ENCODE measurements at places on chromosomes 6 and 20.

GRCh38 chr6:120410586-120410985 is 923.7 kb downstream of the TBC1D32 start:
- DNase-seq = no peak

GRCh38 chr6:137224799-137225198 is 5.6 kb upstream of the IFNGR1 start:
- DNase-seq = no peak

DNA sequence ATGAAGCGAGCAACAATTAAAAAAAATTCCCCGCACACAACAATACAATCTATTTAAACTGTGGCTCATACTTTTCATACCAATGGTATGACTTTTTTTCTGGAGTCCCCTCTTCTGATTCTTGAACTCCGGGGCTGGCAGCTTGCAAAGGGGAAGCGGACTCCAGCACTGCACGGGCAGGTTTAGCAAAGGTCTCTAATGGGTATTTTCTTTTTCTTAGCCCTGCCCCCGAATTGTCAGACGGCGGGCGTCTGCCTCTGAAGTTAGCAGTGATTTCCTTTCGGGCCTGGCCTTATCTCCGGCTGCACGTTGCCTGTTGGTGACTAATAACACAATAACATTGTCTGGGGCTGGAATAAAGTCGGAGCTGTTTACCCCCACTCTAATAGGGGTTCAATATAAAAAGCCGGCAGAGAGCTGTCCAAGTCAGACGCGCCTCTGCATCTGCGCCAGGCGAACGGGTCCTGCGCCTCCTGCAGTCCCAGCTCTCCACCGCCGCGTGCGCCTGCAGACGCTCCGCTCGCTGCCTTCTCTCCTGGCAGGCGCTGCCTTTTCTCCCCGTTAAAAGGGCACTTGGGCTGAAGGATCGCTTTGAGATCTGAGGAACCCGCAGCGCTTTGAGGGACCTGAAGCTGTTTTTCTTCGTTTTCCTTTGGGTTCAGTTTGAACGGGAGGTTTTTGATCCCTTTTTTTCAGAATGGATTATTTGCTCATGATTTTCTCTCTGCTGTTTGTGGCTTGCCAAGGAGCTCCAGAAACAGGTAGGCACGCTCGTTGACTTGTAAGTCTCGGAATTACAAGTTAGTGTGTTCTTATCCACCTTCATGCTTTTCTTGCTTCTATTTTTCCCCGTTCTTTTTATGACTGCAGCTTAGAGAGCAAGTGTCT is at the start of gene EDN1:
Gene EDN1 (plus strand): TSS at position 429 of the 888 bp plus-strand sequence. CDS start 269 bp downstream, at position 698.
- DNase-seq = peak; percentile 70

DNA sequence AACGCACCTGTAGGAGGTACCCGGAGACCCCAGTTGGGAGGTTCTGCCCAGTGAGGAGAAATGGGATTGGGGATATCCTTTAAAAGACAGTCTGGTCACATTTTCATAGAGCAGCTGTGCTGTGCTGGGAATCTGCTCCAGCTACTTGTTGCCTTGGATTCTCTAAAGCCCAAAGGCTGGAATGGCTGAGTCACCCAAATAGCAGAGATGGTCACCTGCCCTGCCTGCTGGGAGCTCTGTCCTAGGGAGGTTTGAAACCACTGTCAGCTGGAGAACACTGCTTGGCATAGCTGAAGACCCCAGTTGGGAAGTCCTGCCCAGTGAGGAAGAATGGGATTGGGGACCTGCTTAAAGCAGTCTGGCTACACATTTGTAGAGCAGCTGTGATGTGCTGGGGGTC is 34.8 kb upstream of the TFB1M start:
- peak; percentile 38 for DNase-seq

DNA sequence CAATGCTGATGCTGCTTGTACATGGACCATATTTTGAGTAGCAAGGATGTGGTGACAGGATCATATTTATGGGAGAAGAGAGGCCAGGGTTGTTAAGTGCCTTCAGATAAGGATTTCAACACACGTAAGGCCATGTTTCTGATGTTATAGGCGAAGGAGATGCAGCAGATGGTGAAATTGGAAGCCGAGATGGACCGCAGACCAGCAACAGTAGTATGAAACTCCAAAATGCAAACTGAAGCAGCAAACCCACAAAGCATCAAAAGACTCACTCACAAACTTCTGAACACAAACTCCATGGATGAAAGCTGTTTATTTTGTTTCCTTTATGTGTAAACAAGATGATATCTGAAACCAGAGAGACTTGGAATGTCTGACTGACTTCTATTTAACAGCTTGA is 35.6 kb upstream of the LAMP5 start:
- no peak for DNase-seq

DNA sequence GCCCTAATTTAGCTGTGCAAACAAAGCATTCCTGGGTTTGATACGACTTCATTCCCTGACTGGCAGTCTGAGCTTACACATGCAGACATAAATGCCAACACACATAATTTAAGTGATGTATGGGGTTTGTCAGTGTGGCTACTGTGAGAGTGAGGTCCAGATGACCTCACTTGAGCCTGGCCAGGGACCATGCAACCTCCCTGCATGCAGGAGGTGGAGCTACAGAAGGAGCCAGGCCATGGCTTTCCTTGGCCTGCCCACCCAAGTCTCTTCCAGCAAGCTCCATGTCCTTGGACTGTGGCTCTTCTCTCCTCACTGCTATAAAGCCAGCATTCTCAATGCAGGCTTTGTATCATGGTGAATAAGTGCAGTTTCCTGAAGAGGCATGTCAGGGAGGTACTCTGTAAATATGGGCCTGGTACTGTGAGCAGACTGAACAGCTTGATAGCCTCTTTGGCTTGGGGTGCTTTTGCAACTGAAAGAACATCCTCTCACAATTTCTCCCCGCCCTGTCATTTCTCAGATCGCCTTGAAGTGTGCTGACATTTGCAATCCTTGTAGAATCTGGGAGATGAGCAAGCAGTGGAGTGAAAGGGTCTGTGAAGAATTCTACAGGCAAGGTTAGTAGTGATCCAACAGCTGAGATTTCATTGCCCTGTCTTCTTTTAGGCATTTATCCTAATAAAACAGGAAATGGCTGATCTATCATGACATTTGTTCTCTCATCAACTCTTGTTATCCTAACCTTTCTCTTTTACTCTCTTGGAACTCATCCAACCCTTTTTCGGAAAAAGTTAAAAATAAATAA is 69.2 kb downstream of the MTFR2 start:
- DNase-seq = peak; percentile 44

DNA sequence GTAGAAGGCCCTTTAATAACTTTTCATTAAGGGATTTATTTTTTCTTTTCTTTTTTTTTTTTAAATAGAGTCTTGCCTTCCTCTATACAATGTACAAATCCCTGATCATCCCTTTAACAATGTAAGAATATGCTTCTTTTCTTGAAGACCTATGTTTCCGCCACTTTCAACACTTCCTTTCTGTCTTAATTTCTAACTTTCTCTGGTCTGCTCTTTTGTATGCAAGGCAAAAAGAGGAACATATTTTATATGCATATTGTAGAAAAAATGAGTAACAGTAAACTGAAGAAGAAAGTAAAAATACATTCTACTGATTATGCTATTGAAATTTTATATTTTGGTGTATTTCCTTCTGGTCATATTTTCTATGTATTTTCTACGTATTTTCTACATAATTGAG is 484.7 kb downstream of the TFAP2B start:
- DNase-seq = no peak

DNA sequence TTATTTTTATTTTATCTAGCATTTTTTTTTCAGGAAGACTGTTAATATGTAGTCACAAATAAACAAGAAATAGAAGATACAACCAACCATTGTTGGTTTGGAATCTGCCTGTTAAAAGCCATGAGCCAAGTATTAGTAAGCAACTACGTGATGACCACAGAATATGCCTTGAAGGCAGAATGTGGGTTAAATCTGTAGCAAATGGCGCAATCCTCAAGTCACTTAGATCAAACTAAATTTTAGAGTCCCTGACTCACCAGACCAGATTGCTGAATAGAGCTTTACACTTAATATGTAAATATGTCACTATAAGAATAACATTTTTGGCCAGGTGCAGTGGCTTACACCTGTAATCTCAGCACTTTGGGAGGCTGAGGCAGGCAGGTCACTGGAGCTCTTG is 800.1 kb upstream of the CITED2 start:
- peak; percentile 97 for DNase-seq

GRCh38 chr6:15556711-15557110 is 106.1 kb downstream of the DTNBP1 start:
- DNase-seq = no peak

DNA sequence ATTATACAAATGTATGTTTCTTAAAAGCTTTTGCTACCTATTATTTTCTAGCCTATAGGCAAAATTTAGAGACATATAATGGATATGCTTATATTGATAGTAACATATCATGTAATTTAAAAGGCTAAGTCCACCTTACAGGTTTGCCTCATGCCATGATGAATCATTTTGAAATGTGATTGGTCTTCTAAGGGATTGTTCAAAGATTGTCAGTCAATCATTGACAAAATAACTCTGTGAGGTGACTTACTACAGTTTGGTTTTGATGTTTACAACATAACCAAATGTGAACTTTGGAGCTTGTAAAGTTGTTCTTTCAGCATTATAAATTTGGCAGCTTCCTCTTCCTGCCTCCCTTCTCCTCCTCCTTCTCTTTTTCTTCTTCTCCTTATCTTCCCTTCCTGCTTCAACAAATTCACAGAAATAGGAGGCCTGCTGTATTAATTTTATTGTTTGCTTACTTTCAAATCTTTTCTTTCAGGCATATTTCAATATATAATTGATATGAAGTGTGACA is 39.7 kb upstream of the ZFP64 start:
- no peak for DNase-seq

- no peak for DNase-seq
Observed at GRCh38 chr6:74554041-74554440, 651.8 kb downstream of the COL12A1 start.

- peak; percentile 17 for DNase-seq
Observed at GRCh38 chr6:37365791-37366190, 12.0 kb downstream of the RNF8 start.

DNA sequence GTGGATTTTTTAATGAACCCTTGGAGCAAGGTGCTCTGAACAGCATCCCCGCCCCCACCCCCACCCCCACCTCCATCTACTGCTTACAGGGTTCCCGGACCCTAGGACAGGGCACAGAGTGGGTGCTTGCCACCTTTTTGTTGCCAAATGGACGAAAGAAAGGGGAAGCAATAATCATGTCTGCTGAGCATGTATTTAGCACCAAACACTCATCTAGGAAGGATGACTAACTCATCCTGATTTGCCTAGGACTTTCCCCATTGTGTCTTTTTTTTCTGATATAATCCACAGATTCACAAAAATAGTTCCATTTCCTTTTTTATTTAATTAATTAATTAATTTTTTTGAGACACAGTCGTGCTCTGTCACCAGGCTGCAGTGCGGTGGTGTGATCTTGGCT is 1.2 kb upstream of the PLTP start:
- no peak for DNase-seq

DNA sequence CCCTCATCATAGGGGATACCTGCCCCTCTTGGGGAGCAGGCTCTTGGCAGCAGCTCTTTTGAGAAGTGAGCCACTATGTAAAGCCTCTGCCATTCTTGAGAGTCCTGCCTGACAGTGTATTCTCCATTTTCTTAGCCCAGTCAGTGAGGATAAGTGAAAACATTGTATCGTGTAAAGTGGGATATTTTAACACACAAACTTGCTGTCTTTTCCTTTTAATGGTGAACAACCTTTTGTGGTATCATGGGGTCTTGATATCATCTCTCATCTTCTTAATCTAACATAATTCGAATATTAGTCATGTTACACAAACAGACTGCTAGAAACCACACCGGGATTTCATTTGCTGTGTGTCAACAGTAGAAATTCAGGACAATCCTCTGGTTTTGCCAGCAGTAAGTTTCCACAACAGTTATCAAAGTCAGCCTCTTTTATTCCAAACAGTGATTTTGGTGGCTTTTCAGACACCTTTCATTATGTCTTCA is 136.2 kb downstream of the HIVEP1 start:
- peak; percentile 83 for DNase-seq

DNA sequence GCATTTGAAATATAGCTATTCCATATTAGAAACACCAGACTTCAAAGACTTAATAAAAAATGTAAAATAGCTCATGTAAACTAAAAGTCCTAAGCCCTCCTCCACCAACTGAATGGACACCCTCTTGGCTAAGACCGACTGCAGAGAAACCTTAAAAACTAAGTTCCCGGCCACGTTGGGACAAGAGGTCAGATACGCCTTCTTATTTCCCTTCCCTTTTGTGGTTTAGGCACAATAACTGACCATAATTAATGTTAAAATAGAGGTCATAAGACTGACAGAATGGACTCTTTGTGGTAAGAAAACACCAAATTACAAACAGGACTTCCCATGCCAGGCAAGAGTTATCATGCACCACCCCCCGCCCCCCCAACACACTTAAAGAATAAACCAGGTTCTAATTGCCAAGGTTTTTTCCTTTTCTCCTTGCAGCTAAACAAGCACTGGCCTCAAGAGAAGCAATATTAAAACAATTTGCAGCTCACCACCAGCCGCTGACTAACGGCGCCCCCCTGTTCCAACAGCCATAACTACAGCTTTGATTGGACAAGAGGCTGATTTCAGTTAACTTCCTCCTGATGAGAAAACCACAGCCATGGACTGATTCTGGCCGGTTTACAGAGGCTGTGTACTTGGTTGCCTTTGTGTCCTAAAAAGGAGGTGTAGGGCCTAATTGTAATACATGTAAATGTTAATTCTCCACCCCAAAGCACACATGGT is 10.7 kb upstream of the LAMP5 start:
- no peak for DNase-seq

DNA sequence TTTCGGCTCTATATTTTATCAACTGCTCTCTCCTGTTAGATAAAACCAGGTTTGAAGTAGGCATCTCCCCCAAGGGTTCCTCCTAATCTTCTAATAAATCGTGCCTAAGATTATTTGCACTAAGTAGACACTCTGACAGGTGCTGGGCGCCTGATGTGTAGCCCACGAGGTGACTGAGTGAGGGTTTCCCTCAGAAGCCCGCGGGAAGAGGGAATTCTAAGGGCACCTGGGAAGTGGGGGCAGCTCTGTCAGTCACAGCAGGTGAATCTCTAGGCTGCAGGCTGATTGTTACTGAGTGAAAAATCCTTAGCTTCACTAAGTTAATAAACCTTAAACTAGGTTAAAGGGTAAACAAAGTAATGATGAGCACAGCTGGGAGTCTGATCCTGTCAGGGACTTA is 68.2 kb downstream of the PXDC1 start:
- DNase-seq = no peak
